ENCODE measurements at places on chromosomes 6 and 20.
A peak's percentile ranks its signal among the peaks of the same experiment; 100 is the strongest.

GRCh38 chr6:158121335-158121734, 46.7 kb downstream of the SERAC1 start:
- DNase-seq: no peak

DNA sequence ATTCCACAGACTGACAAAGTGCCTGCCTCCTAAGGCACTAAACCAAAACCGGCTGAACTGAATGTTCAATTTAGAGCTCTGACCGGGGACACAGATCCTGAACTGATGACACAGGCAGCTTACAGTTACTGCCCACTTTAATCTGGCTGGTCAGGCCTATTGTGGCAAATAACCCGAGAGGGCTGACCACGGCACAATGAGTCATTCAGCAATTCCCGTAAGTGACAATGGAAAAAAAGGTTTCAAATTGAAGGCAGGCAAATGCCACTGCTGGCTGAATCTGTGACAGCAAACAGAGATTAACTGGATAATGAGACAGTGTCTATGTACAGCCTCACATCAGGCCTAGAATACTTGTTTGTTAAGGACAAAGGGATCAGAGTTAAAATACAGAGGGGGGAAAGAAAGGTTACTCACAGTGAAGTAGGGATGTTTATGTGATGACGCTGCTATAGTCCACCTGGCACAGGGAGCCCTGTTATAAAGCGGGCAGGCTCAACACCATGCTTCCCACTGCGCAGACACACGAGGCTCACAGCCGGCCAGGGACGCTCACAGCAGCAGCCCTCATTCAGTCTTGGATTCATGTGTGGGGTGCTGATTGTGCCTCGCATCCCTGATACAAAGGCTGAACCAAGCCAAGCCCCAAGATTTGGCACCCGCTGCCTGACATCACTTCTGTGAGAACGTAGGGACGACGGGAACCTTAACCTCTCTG, 54.4 kb downstream of the RTN4IP1 start:
- peak; percentile 2 for DNase-seq

- no peak for DNase-seq
These were observed 70.2 kb downstream of the SNX9 start for GRCh38 chr6:157893238-157893637.

DNA sequence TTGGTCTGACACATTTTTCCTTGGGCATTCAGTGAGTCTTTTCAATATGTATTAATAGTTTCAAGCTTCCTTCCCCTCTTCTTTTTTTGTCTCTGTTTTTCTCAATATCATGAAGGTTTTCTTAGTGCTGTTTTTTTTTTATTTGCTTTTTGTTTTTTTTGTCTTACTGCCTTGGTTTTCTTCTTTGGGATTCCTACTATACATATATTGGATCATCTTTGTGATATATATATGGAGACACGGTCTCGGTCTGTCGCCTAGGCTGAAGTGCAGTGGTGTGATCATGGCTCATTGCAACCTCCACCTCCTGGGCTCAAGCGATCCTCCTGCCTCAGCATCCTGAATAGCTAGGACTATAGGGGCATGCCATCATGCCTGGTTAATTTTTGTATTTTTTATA, 43.8 kb downstream of the NCOA3 start:
- DNase-seq: no peak

GRCh38 chr6:26360451-26361416, 4.3 kb upstream of the BTN3A2 start:
- no peak for DNase-seq

- no peak for DNase-seq
These were observed 95.6 kb upstream of the SLC35B3 start for GRCh38 chr6:8530785-8531435.

GRCh38 chr6:148244217-148244935, 98.3 kb upstream of the SASH1 start:
- no peak for DNase-seq

DNA sequence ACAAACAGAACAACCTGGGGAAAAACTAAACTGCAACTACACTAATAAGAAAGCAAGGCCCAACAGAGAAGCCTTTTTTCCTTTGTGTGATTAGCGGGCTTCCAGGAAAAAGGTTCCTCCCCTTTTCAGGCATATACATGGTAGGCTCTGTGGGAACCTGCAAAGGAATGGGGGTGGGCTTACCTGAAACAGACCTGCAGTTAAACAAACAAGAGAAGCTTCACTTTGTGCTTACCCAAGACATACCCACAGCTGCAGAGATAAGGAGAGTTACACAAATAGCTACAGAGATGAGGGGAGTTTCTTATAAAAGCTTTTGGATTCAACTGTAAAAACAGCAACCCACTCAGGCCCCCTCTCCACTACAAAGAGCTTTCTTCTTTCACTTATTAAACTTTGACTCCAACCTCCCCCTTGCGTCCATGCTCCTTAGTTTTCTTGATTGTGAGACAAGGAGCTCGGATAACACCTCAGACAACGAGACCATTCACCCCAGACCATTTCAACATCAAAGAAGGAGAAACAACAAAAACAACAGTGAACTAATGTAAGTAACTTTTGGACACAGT, 30.9 kb downstream of the RNF146 start:
- no peak for DNase-seq

GRCh38 chr6:136751522-136751956, 40.7 kb downstream of the MAP3K5 start:
- no peak for DNase-seq

GRCh38 chr6:74458536-74458935, 747.3 kb downstream of the COL12A1 start:
- no peak for DNase-seq

DNA sequence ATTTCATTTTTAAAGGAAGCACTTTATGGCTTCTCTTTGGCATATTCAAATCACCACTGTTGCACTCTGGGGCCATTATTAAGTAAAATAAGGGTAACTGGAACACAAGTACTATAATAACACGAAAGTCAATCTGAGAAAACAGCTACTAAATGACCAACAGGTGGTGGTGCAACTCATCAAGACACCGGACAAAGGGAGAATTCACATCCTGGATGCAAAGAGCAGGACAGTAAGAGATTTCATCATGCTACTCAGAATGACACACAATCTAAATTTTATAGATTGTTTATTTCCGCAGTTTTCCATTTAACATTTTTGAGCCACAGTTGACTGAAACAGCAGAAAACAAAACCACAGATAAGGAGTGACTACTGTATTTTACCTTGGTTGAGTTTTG, 27.6 kb upstream of the LY86 start:
- no peak for DNase-seq

DNA sequence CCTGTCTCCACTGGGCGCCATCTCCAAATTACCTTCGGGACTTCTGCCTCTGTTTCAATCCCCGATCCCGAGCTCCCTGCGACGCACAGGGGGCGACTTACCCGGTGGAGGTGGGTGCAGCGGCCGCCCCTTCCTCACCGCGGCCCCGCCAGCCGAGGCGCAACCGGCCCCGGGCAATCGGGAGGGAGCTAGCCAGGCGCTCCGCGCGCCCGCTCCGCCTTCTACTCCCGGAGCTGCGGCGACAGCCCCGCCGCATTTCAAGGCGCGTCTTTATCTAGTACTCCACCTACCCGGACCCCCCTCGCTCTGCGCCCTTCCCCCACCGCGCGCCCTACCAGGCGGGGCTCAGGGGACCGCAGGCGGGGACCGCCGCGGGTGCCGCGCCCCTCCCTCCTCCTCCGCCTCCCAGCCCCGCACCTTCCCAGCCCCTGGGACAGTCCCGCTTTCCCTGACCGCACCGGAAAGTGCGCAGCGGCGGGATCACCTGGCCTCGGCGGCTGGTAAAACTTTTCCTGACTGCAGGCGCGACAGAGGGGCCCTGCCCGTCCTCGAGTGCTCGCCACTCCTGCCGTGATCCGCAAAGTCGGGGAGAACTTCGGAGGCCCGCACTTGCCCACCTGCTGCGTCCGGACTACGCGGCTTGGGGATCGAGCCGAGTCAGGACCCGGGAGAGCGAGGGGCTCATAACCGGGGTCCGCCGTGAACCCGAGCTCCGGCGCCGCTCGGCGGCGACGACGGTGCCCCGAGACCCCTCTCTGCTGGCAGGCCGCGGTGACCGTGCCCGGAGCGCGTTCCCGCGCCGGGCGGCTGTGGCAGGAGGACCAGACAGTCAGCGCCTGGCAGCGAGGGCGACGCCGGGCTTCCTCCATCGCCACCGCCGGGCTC, 8.0 kb upstream of the NKX2-2 start:
- DNase-seq: no peak

GRCh38 chr6:7087491-7087979, 20.2 kb upstream of the RREB1 start:
- no peak for DNase-seq

DNA sequence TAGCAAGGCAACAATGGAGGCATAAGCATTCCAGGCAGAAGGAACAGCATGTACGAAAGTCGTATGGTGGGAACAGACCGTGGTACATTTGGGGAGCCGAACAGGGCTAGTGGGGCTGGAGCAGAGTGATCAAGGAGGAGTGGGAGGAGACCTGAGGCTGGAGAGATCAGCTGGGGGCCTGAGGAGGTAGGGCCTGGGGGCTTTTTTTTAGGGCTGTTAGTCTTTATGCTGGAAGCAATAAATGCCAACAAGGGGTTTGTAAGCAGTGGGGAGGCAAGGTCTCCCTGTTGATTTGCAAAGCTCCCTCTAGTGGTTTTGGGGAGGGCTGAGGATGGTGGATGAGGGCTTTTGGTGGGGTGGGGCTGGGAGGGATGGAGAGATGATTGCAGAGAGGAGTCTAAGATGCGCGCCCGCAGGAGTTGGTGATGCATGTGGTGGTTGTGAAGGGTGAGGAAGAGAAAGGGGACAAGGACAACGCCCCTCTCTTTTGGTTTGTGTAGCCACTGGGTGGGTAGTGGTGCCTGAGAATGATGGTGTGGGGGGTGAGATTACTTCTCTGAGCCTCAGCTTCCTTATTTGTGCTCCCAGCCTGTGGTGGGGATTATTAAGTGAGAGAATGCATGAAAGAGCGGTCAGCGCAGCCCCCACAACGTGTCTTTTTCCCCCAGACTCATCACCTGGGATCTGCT, 74.1 kb upstream of the TOX2 start:
- peak; percentile 20 for DNase-seq

DNA sequence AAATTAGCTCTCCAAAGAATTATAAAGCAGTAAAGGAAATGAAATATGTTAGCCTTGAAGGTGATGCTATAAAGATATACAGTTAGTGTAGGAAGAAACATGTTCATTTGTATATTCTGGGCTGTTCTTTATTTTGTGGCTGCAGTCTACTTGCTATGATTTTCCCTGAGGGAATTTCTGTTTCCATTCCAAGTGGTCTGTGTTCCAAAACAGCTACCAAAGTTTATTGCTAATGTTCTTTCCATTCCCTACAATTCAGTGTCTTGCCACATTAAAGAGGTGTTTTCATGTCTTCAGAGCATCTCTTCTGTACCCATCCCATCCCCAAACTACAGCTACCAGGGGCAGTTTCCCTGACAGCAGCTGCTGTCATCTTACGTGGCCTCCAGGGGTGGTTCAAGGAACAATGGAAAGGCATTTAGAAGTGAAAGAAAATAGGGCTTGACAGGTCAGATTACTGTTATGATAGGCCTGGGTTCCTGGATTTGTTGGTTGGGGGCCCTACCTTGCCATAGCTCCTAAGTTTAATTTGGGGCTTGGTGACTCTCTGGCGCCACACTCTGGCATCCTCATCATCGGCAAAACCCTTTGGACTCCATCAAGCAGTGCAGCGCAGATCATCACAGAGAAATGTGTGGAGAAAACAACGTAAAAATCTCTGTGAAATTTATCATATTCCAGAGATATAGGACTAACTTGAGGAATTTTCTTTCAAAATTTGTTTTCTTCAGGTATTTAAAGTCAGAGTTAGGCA, 33.8 kb upstream of the AIG1 start:
- DNase-seq: peak; percentile 10

- no peak for DNase-seq
These were observed 144.7 kb downstream of the TASP1 start for GRCh38 chr20:13494019-13494418.

- no peak for DNase-seq
These were observed 469 bp downstream of the STX16 start for GRCh38 chr20:58651559-58651945.

GRCh38 chr6:138512609-138513008, 13.3 kb upstream of the NHSL1 start:
- no peak for DNase-seq

- DNase-seq: no peak
These were observed 98.1 kb downstream of the GMDS start for GRCh38 chr6:2147261-2147660.

- no peak for DNase-seq
These were observed 38.1 kb upstream of the ZBTB24 start for GRCh38 chr6:109521080-109521479.

- no peak for DNase-seq
These were observed 391.8 kb upstream of the MMS22L start for GRCh38 chr6:97674802-97675201.

DNA sequence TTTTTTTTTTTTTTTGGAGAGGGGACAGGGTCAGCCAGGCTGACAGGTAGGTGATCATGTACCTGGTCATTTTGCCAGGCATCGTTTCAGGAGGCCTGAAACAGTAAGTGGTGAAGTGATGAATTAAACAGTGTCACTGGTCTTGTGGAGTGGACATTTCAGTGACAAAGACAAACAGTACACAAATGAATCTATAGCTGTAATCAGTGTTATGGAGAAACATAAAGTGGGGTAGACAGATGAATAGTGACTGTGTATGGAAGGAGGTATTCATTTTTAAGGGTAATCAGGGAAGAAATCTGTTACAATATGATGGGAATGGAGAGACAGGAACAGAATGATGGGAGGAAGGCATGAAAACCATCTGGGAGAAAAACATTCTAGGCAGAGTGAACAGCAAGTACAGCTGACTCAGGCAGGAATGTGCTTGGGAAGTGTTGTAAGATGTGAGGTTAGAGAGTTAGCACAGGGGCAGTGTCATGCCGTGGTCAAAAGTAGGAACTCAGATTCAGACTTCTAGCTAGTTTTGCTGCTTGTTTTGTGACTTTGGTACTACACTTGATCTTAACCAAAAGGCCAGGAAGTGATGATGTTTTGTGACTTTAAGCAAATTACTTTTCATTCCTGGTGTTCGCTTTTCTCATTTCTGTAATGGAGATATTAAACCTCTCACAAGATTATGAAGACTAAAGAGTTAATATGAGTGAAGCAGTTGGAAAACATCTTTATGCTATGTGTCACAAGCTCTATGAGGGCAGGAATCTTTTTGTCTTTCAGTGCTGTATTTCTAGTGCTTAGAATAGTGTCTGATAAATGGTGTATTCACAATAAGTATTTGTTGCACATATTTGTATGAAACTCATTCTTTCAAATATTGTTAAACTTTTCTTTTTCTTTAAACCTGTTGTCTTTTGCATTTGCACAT, 43.4 kb downstream of the QKI start:
- DNase-seq: no peak

DNA sequence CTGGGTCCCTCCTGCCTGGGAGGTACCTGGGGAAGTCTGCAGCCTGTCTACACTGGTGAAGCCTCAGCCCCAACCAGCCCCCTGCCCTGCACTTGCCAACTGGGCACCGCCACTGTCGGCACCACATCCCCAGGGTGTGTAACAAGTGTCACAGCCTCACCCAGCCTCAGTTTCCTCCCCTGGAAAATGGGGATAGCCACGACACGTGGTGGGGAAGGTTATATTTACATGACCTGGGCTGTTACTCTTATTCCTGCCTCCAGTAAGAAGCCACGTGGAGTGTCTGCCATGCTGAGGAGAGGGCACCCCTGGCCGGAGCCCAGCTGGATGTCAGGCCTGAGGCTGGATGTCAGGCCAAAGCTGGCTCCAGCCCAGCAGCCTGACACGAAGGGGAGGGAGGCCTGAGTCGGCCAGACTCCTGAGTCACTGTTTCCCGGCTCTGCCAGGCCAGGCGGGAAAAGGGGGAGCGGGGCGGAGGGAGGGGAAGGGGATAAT, 44.9 kb downstream of the SNAI1 start:
- DNase-seq: no peak

Measured in stimulated activated CD8-positive, alpha-beta memory T cell treated with anti-CD3 and anti-CD28 coated beads, Interleukin-7, amount 100 ng/mL, for 48 hours (primary cell).